Esophagus mucosa (tissue), 1 donor: ENCODE measurements at places on chromosomes 2 and 18. TPM values are rescaled to one million over a fixed set of nuclear protein-coding genes. Genes with fewer than 3 reads are reported as not detected.

Gene CD28
- total RNA-seq = 0.28 TPM

Gene TDRD15
- not detected for total RNA-seq

Gene DTNA
- total RNA-seq = 2.3 TPM

Gene DCDC2C
- not detected for total RNA-seq

Gene KIF1A
- total RNA-seq = 0.12 TPM

Gene PROKR1
- not detected for total RNA-seq

Gene ICOS
- total RNA-seq = not detected

Gene VRK2
- 32.6 TPM for total RNA-seq

Gene TEX44
- not detected for total RNA-seq

Gene BCL11A
- 43.0 TPM for total RNA-seq

Gene TLX2
- not detected for total RNA-seq

Gene FAP
- total RNA-seq = 1.3 TPM

Gene NAT8
- not detected for total RNA-seq

Gene CDH2
- total RNA-seq = not detected

Gene ADD2
- 0.56 TPM for total RNA-seq

Gene CCDC74A
- 1.4 TPM for total RNA-seq

Gene AKAIN1
- not detected for total RNA-seq

Gene SULT1C4
- 0.32 TPM for total RNA-seq

Gene SPIRE1
- 15.6 TPM for total RNA-seq

Gene TNFAIP6
- 0.20 TPM for total RNA-seq

Gene NT5DC4
- total RNA-seq = not detected

Gene INO80D
- 18.8 TPM for total RNA-seq

Gene PIEZO2
- 0.76 TPM for total RNA-seq

Gene LYG1
- total RNA-seq = 0.20 TPM
